ENCODE measurements at places on chromosomes 6 and 20.

GRCh38 chr20:11355345-11355744, 562.3 kb upstream of the BTBD3 start:
- DNase-seq: no peak

DNA sequence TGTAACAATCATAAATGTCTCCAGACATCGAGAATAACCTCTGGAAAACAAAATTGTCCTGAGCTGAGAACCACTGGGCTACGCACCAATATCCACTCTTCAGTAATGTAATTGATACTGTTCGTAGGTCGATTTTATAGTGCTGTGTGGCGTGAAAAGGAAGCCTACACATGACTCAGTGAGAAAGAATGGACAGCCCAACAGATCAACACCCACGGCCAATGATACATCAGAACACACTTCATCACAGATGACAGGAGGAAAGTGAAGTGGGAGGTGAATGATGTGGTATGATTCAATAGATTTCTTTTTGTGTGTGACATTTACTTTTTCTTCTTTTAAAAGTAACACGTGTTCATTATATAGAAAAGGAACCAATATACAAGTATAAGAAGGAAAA, 93.5 kb downstream of the RPS12 start:
- DNase-seq: peak; percentile 85

GRCh38 chr6:167759206-167759605, 67.5 kb upstream of the AFDN start:
- DNase-seq: no peak

DNA sequence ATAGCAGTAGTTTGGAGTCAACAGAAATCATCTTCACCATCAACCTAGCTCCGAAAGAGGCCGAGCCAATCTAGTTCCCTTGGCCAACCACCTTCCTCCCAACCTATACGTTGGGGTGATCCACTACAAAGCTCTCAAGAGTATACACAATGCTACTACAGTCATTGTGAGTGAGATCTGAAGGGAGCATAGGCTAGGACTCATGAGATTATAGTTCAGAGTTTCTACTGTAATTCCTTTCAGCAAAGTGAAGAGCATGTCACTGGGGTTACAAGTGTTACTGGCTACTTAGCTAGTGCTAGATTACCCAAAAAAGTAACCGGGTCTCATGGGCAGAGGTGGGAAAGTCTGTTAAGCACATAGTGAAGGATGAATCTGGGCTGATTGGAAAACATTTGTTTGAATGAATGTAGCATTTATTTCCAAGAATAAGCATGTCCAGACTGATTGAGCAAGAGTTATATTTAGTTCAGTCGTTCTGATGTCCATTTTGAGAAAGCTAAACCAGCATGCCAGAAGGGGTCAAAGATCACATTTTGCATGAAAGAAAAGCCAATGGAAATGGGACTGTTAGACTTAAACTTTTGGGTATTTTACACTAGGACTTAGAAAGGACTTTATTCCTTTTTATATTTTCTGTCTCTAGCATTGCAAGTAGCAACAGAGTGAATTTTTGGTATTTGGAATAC, 10.5 kb upstream of the ESR1 start:
- no peak for DNase-seq

Measured in fibroblast of skin of abdomen (primary cell).